ENCODE measurements at places on chromosomes 5 and 9.

- DNase-seq, result no peak
These were observed 58.8 kb upstream of the DHFR start for GRCh38 chr5:80713631-80714030.

DNA sequence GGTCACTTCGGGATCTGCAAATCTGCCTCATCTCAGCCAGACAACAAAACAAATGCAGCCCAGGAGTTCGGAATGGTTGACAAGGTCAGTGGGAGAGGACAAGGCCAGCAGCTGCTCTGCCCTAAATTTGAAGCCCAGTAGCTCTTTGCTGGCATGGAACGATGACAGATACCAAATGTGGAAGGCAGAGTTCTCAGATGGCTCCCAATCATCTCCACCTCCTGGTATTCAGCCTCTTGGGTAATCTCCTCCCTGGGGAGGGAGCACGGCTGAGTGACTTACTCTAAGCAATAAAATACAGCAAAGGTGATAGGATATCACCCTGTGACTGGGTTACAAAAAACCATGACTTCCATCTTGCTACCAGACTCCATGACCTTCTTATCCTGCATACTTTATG lies 172.8 kb downstream of the ENTREP1 start:
- DNase-seq, result no peak

- no peak for DNase-seq
These were observed 34.3 kb downstream of the ITK start for GRCh38 chr5:157214861-157215513.

DNA sequence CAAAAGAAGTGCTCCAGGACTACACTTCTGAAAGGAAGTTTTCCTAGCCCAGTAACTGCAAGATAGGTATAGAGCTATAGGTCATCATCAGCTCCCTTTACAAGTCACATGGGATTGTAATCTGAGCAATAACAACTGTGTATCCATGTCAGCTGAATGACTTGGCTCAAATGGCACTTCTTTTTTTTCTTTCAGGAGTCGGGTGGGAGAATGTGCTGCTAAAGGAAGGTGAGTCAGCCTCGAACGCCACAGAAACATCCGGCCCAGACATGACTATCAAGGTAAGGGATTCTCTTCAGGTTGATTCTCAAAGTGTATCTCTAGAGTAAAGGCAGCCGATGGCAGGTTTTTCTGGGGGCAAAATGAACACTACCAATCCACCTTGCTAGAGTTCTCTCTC lies 192.2 kb downstream of the C9orf152 start:
- DNase-seq, result no peak

DNA sequence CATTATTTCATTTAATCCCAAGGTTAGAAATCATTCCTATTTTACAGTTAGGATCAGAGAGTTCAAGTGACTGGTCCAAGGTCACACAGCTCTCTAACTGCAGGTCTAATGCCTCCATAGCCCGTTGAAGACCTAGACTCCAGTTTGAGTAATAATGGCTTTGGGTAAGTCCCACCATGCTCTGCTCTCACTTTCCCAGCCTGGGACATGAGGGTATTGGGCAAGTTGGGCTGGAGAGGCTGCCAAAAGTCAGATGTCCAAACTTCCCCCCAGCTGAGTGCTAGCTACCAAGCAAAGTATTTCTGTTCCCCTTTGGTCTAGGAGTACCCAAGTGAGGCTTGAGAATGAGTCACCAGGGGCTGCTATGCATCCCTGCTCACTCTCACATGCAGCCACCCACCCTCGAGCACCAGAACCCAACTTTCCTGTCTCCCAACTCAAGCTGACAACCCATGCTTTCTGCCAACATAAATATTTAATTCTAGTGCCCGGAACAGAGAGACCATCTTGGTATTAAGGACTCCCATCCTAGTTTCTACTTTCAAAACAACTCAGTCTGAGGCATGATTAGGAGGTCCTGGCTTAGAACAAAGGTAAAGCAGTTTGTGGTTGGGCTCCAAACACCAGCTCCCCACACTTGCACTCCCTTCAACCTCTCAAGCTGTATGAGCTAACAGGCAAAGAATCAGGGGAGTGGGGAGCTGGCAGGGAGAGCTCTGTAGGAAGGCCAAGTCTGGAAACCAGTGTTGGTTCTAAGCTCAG lies 236.5 kb upstream of the TRIM32 start:
- no peak for DNase-seq

DNA sequence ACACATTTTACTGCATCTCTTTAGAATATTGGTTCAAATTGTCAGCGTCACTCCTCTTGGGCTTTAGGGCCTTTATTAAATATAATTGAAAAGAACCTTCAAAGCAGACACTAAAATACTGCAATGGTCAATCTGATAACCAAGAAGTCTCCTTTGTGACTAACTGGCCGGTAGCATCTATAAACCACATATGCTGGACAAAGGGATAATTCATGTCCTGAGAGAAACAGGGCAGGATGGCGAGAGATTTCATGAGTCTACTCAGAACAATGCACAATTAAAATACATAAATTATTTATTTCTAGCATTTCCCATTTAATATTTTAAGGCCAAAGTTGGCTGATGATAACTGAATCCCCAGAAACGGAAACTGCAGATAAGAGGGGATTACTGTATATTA lies 1083.4 kb upstream of the CDH18 start:
- no peak for DNase-seq

GRCh38 chr5:141940695-141941271 lies 17.1 kb downstream of the DELE1 start:
- DNase-seq, result peak; percentile 23

DNA sequence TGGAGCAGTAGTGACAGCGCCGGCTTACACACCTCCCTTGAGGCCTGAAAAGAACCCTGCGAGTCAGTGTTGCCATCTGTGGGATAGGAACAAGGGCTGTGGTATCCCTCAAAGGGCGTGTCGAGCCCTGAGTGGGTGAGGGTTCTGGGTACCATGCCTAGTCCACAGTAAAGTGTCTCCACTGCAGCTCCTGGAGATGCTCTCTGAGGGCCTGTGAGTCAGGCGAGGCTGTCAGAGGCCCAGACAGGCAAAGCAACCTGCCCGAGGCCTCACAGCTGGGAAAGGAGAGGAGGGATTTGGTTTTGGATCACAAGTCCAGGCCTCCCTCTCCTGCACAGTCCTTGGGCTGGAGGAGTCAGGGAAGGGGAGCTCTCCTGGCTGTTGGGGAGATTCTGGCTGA lies 6.1 kb downstream of the PRRX2 start:
- DNase-seq, result no peak

DNA sequence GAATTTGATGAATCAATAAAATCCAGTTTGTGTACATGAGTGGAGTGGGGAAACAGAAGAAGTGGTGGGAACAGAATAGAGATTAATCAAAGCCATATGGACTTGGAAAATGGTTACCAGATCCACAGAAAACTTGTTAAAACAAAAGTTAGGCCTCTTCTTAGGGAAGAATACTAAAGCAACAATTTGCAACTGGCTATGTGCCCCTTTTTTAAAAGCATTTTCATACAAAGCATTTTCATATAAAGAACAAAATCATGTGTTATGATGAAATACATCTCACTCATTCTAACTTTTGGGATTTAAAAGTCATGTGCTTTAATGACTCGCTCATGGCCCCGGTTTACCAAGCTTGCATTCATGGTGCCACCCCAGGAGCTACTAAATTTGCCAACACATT lies 276.9 kb downstream of the EFNA5 start:
- DNase-seq, result no peak

Data from HT-29 (cell line).